ENCODE measurements at places on chromosomes 2 and 18.

- DNase-seq: no peak
Observed at GRCh38 chr2:98012561-98012991, 16.8 kb upstream of the TMEM131 start.

DNA sequence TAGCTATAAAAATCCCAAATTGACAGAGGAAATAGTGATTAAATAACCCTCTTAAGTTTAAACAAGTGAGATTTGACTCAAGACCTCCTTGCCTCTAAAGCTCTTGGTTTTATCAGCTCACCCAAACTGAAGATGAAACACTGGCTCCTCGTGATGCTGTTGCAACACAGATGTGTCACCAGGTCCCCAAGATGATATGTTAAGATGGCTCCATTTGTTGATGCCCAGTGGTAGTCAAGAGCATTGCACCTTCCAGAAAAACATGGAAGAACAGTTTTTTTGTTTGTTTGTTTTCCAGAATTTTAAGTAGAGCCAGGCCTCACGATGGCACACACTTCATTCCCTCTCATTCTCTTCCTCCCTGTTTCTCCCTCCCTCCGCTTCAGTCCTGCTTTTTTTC lies 399.8 kb downstream of the TXNL1 start:
- no peak for DNase-seq

- DNase-seq: no peak
Observed at GRCh38 chr2:187453078-187453641, 5.1 kb upstream of the CALCRL start.

DNA sequence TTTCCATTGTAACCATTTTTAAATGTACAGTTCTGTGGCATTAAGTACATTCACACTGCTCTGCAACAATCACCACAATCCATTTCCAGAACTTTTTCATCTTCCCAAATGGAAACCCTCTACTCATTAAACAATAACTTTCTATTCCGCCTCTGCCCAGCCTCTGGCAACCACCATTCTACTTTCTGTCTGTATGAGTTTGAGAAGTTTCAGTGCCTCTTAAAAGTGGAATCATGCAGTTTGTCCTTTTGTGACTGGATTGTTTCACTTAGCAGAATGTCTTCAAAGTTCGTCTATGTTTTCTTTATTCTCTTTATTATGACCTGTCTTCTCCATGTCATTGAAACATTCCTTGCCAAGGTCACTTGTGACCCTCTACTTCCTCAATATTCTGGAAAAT lies 22.0 kb upstream of the PELI1 start:
- DNase-seq: no peak

- DNase-seq: no peak
Observed at GRCh38 chr2:96245609-96246390, 20.0 kb downstream of the TMEM127 start.

Measured in activated T-helper 1 cell treated with anti-CD3 and anti-CD28 coated beads, Interleukin-2, amount 50 U/mL, for 16 hours (primary cell).